ENCODE measurements at places on chromosomes 7 and 10. TPM values are rescaled to one million over a fixed set of nuclear protein-coding genes. Genes with fewer than 3 reads are reported as not detected.

- DNase-seq, result no peak
- H3K36me3 ChIP-seq, result no peaks in the 10 kb centered on the region
- H3K4me1 ChIP-seq, result no peaks in the 10 kb centered on the region
- H3K27me3 ChIP-seq, result no peaks in the 10 kb centered on the region
- no peak overlapping the region for H3K4me3 ChIP-seq
- no peak overlapping the region for H3K27ac ChIP-seq
Observed at GRCh38 chr10:127228195-127228787, 31.9 kb upstream of the INSYN2A start.

DNA sequence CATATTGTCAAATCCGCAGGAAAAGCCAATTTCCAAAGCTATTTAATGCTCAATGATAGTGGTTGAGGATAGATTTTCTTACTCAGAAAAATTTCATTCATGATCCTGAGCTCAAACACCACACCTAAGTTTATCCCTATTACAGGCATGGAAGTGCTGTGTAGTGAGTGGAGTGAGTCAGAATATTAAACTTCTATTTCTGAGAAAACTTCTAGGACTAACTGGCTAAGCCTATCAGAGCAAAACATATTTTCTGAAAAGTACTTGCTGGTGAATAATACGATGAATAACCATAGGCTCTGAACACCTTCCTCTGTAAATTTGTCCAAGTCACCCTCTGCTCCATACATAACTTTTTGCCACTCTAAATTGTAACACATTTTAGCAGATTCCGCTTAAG lies 221.5 kb downstream of the SUGCT start:
- no peak for DNase-seq
- no peak overlapping the region for H3K4me3 ChIP-seq
- no peaks in the 10 kb centered on the region for H3K36me3 ChIP-seq
- no peaks in the 10 kb centered on the region for H3K4me1 ChIP-seq
- no peak overlapping the region for H3K27ac ChIP-seq

ACBD7 gene
- total RNA-seq, result 7.3 TPM

PALD1 gene
- not detected for total RNA-seq

Measured in SJSA1 (cell line).